ENCODE measurements at places on chromosomes 2 and 18.
A peak's percentile ranks its signal among the peaks of the same experiment; 100 is the strongest.

DNA sequence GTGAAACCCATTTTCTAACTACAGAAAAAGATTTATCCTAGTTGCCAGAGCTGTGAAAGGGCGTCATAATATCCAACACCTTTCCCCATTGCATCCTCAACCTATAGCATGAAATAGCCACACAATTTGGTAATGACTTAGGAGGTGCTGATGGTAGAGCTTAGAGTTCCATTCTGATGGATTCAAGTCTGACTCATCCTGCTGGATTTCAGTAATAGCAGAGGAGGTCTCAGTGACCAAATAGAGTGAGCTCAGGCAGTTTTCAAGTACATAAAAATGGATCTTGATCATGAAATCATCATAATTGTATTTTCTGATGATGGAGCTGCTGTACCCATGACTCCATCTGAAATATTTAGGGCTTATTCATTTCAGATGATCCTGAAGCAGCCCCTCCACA, 270.7 kb upstream of the KLHL29 start:
- DNase-seq, result no peak

DNA sequence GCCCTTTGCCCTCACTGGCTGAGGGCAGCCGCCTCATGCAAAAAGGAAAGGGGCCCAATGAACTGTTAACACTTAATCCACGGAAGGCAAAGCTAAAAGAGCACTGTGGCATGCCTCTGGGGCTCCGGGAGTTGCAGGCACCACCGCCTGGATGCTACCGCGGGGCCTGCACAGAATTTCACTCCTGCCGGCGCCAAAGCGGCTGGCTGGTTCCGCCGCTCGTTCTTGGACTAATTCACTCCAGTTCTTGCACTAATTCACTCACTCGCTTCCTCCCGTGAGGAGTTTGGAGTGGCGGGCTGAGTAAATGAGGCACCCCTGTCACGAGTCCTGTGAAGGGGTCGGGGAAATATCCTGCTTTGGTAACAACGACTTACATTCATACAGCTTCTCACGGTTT, 14.0 kb upstream of the MAPK4 start:
- DNase-seq, result no peak

- no peak for DNase-seq
Measured at GRCh38 chr2:48346124-48346536, 183.8 kb upstream of the STON1 start.

DNA sequence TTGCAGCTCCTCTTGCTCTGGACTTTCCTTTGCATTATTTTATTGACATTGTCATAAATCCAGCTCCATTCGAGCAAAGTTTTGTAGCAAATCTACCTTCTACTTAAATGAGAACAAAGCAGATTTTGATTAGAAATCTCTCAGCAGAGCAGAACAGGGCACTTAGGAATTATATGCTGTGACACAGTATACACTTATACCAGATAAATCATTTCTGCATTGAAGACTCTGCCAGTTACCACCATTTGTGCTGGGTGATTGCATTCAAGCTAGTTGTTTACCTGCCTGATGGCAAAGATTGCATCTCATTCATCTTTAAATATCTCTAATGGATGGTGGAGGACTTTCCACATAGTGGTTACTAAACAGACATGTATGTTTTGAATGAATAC, 441.7 kb upstream of the HNMT start:
- DNase-seq, result no peak

- no peak for DNase-seq
Measured at GRCh38 chr2:125526093-125526492, 1129.9 kb upstream of the GYPC start.

DNA sequence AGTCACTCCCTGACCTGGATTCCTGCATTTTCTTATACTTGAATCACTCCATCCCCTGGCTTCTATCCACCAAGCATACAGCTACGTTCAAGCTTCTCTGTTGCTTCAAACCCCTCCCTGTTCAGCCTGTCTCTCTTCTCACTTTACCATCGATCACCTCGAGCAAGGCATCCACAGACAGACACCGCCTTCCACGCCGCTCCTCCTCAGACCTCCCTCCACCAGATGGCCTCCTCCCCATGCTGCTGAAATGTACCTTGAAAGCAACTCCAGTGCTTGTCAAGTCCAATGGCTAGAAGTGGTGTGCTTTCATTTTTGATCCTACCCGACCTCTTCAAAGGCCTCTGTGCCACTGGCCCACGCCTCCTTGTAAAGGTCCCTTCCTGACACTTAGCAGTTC, 131.3 kb upstream of the ACAA2 start:
- DNase-seq, result peak; percentile 19

DNA sequence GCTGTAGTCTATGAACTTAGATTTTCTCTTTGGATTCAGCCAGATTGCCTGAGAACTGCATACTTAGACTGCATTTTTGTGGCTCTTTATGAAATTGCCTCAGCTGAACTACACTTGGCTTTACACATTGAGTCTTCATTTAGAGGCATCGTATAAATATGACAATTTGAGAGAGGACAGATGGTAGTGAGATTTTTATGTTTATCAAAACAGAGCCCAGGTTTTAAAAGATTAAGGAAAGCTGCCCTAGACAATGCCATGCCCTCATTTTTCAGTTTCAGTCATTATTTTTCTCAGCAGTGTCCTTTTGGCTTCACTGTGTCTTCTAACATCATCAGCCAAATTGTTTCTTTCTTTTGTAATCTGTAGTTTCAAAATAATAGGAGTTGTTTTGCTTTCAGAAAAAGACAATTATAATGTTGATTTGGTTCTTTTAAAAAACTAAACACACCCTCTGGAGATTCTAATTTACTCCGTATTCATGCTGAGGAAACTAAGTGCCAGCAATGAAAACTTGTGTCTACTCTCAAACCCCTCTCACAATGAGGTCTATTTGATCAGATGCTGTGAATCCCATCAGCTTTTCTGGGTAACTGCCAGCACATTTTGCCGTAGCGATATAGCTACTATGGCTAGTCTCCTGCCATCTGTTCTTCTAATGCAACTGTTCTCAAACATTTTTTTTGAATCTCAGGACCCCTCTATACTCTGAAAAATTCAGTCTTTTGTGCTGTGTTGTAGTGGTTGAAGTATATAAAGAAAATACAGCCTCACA, 46.2 kb downstream of the TWSG1 start:
- no peak for DNase-seq

- no peak for DNase-seq
Measured at GRCh38 chr2:223418131-223418530, 184.0 kb downstream of the SCG2 start.

DNA sequence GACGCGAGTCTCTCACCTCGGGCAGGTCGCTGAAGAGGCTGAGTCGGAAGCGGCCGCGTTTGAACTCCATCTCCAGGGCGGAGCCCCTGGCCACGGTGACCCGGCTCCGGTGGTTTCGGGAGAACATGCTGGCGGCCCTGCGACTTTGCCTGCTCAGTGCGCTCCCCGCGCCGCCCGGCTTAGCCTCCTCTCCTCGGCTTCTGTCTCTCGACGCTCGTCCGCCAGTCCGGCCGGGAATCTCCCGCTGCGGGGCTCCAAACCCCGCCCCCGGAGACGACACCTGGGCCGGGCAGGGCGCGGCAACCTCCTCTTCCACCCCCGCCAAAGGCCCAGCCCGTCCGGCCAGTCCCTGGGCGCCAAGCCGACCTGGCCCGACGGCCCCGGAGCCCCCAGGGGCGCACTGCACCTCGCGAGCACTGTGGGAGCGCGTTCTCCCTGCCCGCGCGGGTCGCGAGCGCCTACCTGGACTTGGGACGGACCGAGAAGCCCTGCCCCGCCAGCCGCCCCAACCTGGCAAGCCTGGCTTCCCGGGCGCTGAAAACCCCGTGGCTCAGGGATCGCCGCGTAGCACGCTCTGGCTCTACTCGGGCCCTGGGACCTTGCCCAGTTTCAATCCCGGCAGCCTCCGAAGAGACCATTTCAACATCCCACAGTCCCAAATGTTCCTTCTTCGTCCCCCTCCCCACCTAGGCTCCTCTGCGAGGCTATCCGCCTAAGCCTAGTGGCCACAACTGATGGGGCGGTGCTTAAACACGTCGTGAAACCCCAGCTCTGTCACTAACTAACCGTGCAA, at the start of gene RTKN:
Gene RTKN, minus strand, starts transcription at position 248 of the 793 bp plus-strand sequence. Its CDS starts 121 bp downstream, at position 127.
- peak; percentile 86 for DNase-seq

DNA sequence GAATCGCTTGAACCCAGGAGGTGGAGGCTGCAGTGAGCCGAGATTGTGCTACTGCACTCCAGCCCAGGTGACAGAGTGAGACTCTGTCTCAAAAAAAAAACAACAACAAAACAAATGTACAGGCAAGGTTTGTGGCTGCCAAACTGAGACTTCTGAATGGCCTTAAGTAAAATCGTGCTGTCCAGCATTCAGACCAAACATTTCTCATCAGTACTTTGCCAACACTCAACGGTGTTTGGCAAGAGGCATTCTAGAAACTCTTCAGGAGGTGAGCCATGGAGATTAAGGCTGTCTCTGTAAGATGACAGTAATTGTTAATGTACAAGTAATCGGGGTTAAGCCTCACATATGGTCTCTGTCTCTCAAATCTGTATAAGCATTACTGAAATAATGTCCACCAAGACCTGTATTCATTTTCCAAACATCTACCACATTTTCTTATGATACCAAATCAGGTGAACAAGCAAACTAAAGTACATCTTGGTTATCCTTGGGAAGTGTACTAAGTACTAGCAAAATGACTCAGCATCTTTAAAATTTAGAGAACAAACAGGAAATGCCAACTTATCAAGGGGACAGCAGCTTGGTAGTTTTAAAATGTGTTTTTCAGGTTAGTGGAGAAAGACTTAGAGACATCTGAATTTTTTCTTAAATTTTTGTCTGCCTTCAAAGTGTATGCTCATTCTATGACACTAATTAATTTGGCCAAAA, 29.3 kb downstream of the SERPINE2 start:
- no peak for DNase-seq

- no peak for DNase-seq
Measured at GRCh38 chr2:64675860-64676259, 22.1 kb upstream of the SERTAD2 start.

- no peak for DNase-seq
Measured at GRCh38 chr2:1766851-1767811, 22.8 kb upstream of the PXDN start.

DNA sequence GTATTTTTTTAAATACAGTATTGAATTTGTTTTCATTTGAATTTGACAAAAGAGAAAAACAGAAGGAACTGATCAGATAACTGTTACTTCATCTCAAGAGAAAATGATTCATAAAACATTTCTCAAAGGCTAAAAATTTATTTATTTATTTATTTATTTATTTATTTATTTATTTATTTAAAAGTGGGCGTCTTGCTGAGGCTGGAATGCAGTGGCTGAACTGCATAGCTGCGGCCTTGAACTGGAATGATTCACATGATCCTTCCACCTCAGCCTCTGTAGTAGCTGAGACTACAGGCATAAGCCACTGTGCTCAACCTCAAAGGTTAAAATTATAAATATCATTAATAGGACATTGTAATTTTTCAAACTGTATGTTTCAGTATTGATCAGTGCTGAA, 4.5 kb upstream of the PUM2 start:
- DNase-seq, result no peak

- DNase-seq, result no peak
Measured at GRCh38 chr2:176817061-176817565, 395.5 kb upstream of the HNRNPA3 start.

DNA sequence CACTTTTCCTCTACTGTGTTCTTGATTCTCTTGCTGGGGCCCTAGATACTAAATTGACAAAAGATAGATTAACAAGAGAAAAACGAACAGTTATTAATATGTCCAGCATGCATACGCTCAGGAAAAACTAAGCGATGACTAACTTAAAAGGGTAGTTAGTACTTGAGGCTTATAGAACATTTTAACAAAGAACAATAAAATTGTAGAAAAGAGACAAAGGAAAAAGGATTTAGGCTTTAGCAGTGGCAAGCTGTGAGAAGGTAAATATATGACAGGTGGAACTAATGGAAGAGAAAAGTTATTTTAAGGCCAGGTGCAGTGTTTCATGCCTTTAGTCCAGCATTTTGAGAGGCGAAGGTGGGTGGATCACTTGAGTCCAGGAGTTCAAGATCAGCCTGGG, 75.6 kb downstream of the MRO start:
- no peak for DNase-seq

GRCh38 chr2:15942711-15943345, 2.5 kb downstream of the MYCN start:
- no peak for DNase-seq

- no peak for DNase-seq
Measured at GRCh38 chr18:3903337-3903736, 453.4 kb downstream of the TGIF1 start.

DNA sequence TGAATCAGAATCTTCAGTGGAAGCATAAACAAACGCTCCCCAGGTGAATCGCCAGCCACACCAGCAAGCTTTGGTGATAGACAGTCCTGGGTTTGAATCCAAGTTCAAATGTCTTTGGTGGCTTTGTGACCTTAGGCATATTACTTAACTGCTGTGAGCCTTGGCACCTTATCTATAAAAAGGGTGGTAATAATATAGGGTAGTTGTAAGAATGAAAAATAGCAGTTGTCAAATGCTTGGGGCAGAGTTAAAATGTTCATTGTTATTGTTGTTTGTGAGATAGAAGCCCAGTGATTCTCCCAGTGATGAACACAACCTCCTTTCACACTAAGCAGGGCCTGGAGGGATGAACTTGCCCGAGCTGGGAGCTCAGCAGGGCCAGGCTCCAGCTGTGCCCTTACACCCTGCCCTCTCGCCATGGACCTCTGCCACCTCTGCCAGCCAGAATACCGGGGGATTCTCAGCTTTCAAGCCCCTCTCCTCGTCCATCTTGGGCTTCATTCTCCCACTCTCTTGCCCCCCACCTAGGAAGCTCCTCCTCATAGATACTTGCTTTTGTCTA, 6.1 kb upstream of the TMBIM1 start:
- no peak for DNase-seq

- DNase-seq, result no peak
Measured at GRCh38 chr2:39660612-39661236, 5.0 kb upstream of the TMEM178A start.

GRCh38 chr2:220904015-220904414, 668.1 kb downstream of the EPHA4 start:
- no peak for DNase-seq

DNA sequence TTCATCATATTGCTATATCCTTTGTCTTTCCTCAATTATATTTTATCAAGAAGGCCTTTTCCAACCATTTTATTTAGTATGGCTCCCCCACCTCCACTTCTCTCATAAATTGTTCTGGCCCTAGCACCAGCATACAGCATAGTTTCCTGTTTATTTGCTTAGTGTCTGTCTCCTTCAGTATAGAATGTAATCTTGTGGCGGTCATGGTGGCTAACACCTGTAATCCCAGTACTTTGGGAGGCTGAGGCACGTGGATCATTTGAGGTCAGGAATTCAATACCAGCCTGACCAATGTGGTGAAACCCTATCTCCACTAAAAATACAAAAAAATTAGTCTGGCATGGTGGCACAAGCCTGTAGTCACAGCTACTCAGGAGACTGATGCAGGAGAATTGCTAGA, 39.6 kb upstream of the CLASP1 start:
- no peak for DNase-seq

GRCh38 chr2:18062892-18063291, 184.4 kb downstream of the KCNS3 start:
- no peak for DNase-seq

- no peak for DNase-seq
Measured at GRCh38 chr2:127906206-127906926, 20.6 kb upstream of the AMMECR1L start.

GRCh38 chr18:61154866-61155265, 178.4 kb upstream of the CDH20 start:
- no peak for DNase-seq

- no peak for DNase-seq
Measured at GRCh38 chr2:136236019-136236418, 118.1 kb upstream of the CXCR4 start.
